Osteoblast (primary cell): ENCODE measurements at places on chromosomes 7 and 10.

- peak; percentile 82 for DNase-seq
Observed at GRCh38 chr7:106369352-106369751, 84.6 kb upstream of the NAMPT start.

- no peak for DNase-seq
Observed at GRCh38 chr7:36760856-36761762, 36.8 kb upstream of the AOAH start.

DNA sequence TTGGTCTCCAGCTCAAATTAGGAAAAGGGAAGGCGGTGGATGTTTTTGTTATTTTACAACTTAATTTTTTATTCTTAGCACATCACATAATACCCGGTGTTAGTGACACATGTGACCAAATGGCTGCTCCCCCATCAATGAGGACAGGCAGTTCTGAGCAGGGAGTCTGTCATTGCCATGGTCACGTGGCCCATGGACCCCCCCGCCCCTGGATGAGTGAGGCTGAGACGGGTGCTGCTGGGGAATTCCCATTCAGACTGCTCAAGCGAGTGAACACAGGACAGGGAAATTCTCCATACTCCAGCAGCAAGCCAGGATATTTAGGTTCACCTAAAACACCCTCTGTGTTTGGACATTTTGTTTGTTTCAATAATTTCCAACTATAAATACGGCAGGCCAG lies 34.7 kb upstream of the SLC35B4 start:
- DNase-seq = no peak

- DNase-seq = no peak
Observed at GRCh38 chr7:98177553-98177952, 33.7 kb upstream of the BHLHA15 start.

- peak; percentile 91 for DNase-seq
Observed at GRCh38 chr10:133438711-133439273, 14.4 kb upstream of the SPRN start.

DNA sequence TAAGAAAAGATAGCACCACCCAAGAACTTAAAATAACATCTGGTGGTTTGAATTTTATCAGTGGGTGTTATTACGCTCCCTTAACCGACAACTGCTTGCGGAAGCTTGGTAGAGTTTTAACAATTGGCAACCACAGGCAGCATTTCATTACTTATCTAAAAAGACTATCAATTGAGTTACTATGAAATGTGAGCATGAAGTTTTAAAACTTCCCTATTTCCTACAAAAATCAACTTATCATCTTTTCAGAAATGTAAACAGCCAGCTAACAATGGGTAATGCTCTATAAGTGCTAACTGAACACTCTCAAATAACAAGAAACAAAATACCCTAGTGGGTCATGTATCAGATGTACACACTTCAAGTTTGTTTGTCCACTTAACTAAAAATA lies 68.8 kb downstream of the OSBPL3 start:
- no peak for DNase-seq

DNA sequence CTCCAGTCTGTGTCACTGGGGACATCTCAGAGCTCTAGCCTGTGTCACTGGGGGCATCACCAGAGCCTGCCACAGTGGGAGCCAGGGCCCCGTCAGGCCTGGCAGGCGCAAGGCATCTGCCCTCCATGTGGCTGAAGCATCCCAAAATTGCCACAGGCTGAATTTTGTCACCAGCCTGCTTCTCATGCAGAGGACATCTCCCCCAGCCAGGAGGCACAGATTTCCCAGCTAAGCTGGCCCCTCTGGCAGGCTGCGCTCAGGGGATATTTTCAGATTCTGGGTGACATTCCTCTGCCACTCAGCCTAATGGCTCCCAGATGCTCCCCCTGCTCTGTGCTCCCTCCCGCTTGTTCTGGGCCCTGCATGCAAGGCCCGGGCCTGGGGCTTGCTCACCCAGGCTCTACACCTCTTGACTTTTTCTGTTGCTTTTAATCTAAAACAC lies 64.6 kb downstream of the COL13A1 start:
- DNase-seq = peak; percentile 5

DNA sequence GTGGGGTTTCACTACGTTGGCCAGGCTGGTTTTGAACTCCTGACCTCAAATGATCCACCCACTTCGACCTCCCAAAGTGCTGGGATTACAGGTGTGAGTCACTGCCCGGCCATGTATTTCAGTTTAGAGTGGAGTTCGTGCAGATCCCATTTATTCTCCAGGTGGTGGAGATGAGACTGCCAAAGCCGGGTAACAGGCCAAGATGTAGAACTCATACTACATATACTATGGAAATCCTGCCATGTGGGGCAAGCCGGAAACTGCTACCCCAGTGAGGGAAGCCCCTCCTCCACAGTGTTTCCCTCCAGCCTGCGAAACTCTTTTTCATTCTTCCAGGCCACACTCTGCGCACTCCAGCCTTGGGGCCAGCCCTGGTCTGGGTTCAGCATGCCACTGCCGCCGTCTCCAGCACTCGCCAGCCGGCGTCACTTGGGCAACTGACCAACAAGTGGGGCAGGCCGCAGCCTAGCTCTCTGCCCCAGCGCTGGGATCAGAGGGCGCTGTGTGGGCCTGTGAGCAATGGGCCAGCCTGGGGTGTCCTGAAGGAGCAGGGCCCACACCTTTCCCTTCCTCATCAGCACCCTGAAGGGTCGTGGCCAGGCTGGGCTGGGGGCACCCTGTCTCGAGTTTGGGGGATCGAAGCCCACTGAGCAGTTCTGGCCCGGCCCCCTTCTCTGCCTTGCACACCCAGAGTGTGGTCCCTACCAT lies 122.0 kb downstream of the TRRAP start:
- DNase-seq = peak; percentile 29

DNA sequence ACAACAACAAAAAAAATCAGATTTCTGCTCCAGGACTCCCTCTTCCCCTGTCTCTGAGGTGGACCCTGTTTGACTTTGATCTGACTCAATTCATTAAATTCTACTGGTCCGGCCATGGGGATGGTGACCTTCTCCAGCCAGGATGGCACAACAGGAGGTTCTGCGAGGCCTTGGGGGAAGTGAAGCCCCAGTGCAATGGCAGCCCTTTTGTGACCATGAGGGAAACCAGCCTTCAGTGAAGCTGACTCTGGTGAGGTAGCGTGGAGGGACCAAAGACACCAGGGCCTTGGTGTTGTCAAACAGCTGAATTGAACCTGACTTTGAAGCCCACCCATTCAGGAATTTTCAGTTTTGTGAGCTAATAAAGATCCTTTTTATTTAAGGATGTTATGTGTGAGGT lies 44.5 kb downstream of the NPTX2 start:
- DNase-seq = no peak

DNA sequence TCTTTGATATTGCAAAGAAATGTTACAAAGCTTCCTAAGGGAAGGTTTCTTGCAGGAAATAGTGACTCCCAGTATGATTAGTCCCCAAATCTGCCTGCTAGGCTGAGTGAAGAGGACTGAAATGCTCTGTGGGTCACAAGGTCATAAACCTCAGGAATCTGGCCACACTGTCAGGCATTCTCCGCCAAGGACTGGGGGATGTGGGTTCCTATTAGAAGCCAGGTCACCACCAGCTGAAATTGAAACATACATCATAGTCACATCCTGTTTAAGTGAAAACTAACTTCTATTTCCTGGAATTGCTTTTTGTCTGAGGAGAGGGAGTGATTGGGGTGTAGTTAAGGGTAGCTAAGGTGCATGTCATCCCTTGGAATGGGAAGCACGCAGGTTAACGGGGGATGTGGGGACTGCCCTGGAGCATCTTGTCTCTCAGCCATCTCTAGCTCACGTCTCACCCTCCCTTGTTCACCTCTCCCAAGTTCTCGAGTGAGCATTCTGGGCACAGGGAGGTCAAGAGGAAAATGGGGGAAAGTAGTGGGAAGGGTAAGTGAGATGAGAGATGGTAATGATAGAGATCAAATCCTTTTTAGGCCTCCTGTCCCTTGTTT lies 12.0 kb upstream of the GSAP start:
- DNase-seq = peak; percentile 56

- DNase-seq = no peak
Observed at GRCh38 chr10:127449490-127449889, 99.6 kb upstream of the NPS start.

DNA sequence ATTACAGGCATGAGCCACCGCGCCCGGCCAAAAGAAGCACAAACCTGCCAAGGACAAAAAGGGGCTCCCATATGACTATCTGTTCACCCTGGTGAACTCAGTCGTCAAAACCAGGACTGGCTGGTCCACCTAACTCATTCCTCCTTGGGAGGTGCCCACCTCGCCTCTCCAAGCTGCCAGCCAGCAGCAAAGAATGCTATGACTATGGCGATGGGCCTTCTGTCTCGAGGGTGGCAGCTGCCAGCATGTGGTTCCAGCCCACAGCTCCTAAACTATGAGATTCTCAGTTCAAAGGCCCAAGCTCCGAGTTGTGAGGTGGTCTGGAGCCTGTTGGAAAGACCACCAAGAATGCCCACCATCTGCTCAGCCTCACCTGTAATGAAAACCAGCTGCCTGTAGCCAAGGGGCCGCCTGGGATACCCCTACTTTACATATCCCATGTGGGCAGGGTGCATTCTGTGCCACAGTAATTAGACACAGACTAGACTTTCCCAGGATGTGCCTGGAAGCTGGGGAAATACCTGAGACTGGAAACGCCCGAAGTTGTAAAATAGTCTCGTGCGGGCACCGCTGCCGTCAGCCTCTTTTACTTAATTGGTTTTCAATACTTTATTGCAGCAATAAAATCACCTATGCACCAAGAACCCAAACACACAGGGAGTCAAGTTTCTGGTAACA lies 71.1 kb downstream of the ZRANB1 start:
- peak; percentile 49 for DNase-seq

DNA sequence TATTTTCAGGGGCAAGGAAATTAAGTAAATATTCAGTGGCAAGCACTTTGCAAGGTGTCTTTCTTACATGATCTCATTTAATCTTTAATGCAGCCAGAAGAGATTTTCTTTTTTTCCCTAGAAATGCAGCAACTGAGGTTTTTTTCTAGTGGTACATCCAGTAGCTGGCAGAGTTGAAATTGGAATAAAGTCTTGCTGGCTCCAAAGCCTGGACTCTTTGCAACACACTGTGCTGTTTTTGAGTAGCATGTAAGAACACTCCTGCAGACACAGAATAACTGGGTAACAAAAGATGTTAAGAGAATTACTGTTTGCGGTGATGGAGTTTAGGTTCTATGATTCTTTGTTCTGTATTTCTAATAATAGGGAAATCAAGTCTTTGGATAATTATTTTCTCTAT lies 123.6 kb downstream of the PON1 start:
- DNase-seq = no peak

GRCh38 chr7:25832456-25832855 lies 319.5 kb upstream of the NFE2L3 start:
- DNase-seq = no peak

- peak; percentile 86 for DNase-seq
Observed at GRCh38 chr7:151315038-151315655, 26.5 kb upstream of the NUB1 start.

- no peak for DNase-seq
Observed at GRCh38 chr10:132891368-132891767, 51.0 kb downstream of the CFAP46 start.

DNA sequence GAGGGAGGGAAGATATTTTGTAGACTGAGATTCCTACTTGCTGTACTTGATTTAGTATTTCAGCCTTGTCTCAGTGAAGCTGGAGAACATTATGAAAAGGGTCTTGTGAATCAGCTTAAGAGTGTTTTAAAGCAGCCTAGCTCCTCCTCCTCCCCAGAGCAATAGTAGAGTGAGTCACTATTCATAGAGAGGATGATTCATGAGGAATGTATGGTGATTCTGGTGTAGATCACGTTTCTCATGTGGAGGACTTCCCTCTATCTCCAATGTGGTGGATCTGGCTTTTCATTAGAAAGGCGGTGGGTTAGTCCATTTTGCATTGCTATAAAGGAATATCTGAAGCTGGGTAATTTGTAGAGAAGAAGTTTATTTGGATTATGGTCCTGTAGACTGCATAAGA lies 340.1 kb upstream of the CHRM2 start:
- DNase-seq = no peak

- DNase-seq = no peak
Observed at GRCh38 chr7:113768387-113768786, 150.4 kb downstream of the PPP1R3A start.

GRCh38 chr10:76024460-76025123 lies 593.2 kb downstream of the LRMDA start:
- DNase-seq = no peak

DNA sequence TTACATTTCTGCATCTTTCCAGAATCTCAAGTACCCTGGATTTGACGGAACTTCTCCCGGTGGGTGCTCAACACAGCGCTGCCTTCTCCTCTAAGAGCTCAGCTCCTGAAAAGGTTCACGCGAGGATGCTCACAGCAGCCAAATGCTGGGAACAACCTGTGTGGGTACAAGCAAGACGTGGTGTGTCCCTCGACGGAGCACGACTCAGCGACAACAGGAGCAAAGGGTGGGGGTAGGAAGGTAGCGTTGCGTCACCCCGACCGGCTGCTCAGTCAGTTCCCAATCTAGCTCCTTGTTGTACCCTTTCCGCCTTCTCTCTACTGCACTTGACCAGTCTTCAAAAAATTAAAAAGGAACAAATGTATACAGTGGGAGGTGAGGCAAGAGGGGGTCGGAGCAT lies 117.3 kb downstream of the PTPRN2 start:
- no peak for DNase-seq

GRCh38 chr7:3778345-3778744 lies 477.3 kb downstream of the SDK1 start:
- no peak for DNase-seq

DNA sequence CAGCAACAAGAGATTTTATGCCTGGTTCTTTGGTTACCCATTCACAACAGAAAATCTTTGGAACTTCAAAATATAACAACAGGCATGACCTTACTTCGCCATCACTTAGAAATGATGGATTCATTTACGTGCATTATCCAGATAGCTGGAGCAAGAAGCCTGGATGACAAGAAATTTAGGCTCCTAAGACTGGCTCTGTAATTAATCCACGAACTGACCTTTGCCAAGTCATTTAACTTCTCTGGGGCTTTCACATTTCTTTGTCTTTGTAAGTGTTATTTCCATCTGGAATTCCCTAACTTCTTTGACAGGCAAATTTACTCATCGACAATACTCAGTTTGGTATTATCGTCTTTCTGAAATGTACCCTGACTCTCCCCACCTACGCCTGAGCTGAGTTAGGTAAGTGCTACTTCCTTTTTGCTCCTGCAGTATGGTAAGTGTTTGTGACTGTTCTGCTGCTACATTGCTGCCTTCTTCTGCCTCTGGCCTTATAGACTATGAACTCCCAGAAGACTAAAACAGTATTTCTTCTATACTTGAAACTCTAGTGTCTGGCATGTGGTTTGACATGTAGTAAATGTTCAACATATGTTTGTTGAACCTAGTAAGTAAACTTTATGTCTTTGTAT lies 5.5 kb upstream of the MDFIC start:
- DNase-seq = no peak

- no peak for DNase-seq
Observed at GRCh38 chr7:131745390-131746248, 189.2 kb upstream of the PODXL start.

DNA sequence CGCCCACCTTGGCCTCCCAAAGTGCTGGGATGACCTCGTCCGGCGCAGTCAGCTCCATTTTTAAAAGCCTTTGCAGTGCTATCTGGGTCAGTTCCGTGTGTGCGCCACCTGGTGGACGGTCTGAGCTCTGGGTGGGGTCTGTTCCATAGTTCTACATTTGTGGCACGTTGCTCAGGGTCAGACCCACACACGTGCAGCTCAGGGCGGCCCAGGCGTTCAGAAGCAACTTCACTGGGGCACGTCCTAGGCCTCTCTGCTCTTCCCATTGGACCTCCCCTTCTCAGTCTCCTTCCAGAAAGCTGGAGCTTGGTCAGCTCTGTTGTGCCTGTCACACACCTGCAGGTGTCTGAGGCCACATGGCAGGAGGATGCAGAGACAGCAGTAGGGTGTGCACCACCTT lies 137.9 kb downstream of the DNAJB6 start:
- peak; percentile 83 for DNase-seq
